ENCODE measurements at places on chromosomes 13 and 19.
A peak's percentile ranks its signal among the peaks of the same experiment; 100 is the strongest.

GRCh38 chr19:48842789-48843162 is 6.5 kb upstream of the HSD17B14 start:
- peak; percentile 61 for DNase-seq

GRCh38 chr13:26075498-26075897 is 23.7 kb upstream of the SHISA2 start:
- DNase-seq = no peak

DNA sequence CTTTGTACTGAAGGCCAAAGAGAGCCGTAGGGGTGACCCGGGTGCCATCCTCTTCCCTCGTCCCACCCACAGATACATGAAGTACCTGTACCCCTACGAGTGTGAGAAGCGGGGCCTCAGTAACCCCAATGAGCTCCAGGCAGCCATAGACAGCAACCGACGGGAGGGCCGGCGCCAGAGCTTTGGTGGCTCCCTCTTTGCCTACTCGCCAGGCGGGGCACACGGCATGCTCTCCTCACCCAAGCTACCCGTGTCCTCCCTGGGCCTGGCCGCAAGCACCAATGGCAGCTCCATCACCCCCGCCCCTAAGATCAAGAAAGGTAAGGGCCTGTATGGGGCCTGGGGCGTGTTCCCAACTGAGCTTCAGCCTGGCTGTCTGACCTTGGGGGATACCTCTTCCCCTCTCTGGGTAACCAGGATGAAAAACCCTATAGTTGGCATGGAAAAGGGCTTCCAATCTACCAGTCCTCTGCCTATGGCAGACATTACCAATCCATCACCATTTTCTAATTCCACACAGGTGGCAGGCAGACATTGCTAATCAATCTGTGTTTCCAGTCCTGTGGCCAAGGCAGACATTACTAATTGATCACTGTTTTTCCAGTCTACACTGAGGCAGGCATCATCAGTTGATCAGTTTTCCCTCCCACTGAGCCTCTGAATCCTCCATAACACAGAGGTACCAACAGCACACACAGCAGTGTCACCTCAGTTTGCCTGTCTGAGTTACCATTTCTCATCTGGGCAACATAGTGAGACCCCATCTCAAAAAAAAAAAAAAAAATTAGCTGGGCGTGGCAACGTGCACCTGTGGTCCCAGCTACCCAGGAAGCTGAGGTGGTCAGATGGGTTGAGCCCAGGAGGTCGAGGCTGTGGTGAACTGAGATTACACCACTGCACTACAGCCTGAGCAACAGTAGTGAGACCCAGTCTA is 19.1 kb upstream of the WDR18 start:
- DNase-seq = peak; percentile 47

GRCh38 chr13:38944219-38944618 is 46.4 kb downstream of the STOML3 start:
- DNase-seq = no peak

GRCh38 chr13:94758436-94758960 is 46.2 kb upstream of the SOX21 start:
- no peak for DNase-seq
